ENCODE measurements at places on chromosomes 6 and 20.

- DNase-seq: no peak
These were observed 186.1 kb downstream of the UNC5CL start for GRCh38 chr6:40852779-40853373.

DNA sequence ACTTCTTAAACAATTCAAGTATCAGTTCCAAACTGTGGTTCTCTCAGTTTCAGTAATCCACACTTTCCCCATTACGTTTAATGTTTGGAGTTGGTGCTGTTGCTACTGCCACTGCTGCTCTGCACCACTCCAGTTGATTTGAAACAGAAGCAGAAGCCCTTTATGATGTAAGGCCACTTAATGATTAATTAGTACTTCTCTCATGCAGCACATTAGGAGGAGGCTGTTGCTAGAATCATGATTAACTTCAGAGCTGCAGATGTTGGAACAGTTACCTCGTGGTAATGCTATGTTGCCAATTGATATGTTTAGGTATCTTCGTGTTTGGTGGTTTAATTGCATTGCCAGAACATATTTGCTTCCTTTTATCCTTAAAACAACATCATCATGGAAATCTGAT lies 986.2 kb upstream of the CITED2 start:
- no peak for DNase-seq

- peak; percentile 18 for DNase-seq
These were observed 29.9 kb downstream of the CDH26 start for GRCh38 chr20:59988141-59988540.

- peak; percentile 63 for DNase-seq
These were observed 4.3 kb downstream of the SCUBE3 start for GRCh38 chr6:35218021-35218420.

DNA sequence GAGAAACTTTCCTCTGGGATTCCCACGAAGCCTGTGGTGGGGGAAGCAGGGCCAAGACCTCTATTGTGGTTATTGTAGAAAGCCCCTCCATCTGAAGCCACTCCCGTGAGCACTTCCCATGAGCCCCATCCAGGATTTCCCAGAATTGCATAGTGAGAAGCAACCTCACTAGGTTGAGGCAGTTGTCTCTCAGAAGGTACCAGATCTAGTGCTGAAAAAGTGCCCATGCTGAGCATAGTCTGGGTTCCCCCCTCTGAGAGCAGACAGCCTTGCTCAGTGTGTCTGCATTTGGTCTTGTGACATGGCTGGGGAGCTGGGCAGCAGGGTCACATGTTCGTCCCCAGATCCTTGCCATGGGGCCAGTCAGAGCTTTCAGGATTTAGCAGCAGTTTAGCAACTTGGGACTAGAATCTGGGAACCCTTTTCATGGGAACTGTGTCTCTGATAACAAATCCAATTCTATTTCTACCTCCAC lies 38.6 kb downstream of the SLC9A8 start:
- DNase-seq: no peak

GRCh38 chr6:125030969-125031368 lies 68.7 kb downstream of the RNF217 start:
- DNase-seq: no peak

DNA sequence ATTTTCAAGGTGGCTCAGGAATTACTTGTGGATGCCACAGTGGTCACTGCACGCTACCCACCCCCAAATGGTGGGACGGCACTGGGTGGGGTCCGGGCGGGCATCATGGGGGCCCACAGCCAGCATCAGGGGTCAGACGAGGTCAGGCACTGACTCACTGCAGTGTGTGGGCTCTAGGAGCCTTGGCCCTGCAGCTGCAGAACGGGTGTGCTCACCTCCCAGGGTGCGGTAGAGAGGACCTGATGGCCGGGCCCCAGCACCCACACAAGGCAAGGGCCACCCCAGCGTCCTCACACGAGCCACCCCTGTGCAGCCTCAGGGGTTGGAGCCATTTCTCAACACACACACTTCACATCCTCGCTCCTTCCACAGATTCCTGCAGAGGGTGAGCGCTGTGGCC lies 34.3 kb downstream of the KCNQ2 start:
- no peak for DNase-seq

DNA sequence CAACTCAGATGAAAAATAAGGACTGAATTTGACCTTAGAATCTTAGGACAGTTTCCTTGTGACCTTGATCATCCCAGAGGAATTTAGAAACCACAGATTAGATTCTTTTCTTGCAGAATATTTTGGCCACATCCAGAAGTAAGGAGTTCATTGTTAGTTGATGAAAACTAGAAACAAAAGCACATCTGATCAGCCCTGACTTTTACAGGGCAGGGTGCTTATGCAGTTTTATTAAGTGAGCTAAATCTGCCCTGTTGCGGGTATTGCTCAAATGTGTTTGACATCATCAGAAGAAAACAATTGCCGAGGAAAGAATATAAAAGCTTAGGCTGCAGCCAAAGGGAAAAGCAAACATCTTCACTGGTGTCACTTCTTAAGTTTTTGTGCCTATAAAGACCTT lies 100.8 kb downstream of the MTFR2 start:
- no peak for DNase-seq

- peak; percentile 95 for DNase-seq
These were observed 1.1 kb upstream of the SYTL3 start for GRCh38 chr6:158648682-158649131.

DNA sequence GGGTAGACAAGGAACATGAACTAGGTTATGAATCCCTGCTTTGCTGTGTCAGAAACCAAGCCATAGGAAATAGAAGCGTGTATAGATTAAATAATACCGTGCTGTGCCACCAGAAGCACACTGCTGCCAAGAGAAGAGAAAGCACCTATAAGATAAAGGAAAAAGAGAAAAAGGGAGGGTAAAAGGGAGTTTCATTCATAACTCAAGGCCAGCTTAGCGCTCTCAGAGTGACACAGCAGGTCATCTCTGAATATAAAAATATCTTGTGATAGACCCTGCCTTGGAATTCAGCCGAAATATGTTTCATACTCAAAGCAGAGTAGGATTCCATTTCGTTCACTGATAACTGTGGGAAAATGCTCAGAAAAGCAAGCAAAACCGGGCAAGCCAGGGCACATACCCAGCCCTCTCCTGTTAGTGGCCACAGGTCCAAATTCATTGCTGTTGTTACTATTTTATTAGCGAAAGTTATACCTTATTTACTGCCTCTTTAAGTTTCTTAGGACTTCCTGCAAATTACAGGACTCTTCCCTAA lies 8.7 kb downstream of the JAG1 start:
- DNase-seq: no peak

GRCh38 chr20:57240581-57241362 lies 25.7 kb downstream of the BMP7 start:
- DNase-seq: no peak

- no peak for DNase-seq
These were observed 308.1 kb upstream of the EPHA7 start for GRCh38 chr6:93727447-93727846.

GRCh38 chr6:107843400-107843799 lies 19.3 kb upstream of the SCML4 start:
- DNase-seq: no peak

All from fibroblast of skin of right biceps (primary cell).